ENCODE measurements at places on chromosomes 5 and 9.

DNA sequence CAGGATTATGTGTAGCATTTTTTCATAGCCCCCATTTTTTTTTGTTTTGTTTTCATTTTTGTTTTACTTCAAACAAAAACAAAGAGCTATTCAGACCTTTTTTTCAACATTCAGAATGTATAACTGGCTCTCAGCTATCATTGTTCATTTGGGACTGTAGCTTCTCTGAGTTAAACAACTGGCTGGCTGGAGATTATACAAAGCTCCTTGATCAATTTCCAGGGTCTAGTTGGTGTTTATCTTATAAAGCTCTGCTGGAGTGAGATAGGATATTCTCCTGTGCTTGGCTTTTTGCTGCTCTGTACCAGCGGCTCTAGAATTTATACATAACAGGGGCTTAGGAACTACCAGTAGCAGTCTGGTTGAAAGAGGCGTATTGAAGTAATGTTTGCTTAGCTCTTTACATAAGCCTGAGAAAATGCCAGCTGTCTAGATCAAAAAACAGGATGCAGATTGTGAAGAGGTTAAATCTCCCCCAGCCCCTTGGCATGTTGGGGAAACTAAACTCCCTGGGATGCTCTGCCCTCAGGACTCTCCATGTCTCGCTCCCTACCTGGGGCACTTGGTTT is 15.2 kb downstream of the GARNL3 start:
- no peak for DNase-seq

- no peak for DNase-seq
Observed at GRCh38 chr9:10703139-10703538, 90.3 kb upstream of the PTPRD start.

DNA sequence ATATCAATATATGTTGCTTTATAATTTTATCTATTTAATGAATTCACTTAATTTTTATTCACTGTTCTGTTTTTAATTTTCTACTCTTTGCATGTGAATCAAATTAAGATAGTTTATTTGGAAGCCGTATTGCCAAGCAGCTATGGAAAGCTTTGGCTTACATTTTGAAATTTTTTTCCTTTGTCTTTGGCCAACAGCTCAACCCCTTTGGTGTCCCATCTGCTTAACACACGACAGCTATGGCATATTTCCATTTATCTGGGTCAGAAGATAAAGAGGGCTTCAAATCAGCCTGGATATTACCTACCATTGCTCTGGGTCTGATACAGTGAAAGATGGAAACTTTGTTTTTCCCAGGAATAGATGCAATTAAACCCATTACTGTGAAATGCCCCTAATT is 201.0 kb downstream of the WDR70 start:
- DNase-seq = no peak

- DNase-seq = no peak
Observed at GRCh38 chr5:135671052-135671705, 92.4 kb upstream of the CXCL14 start.

DNA sequence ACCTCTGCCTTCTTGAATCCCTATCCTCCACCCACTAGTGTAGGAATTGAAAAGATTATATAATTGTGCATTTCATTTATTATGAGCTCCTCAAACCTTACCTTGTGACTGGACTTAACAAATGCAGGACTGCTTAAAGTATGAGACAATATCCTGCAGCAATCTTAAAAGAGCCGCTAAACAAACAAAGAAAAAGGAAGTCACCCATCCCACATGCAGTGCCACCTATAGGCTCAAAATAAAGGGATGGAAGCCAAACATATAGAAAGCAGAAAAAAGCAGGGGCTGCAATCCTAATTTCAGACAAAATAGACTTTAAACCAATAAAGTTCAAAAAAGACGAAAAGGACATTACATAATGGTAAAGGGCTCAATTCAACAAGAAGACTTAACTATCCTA is 8.7 kb downstream of the PCAT7 start:
- DNase-seq = no peak

- no peak for DNase-seq
Observed at GRCh38 chr5:21774801-21775200, 1078.3 kb downstream of the CDH12 start.

GRCh38 chr5:139117342-139117884 is 80.8 kb downstream of the SIL1 start:
- no peak for DNase-seq

DNA sequence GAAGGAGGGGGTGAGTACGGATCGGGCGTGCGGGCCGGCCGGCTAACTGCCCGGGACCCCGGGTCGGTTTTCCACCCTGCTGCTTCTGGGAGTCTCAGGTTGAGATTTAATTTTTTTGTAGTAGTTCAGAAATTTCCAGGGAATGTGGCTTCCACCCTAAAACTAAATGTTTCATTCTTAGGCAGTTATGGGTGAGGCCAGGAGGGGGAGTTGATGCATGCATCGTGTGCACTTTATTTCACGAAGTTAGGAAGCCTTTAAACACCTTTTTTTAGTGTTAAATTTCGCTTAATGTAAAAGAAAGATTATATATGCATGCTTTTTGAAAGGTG is 905 bp downstream of the CDK9 start:
- no peak for DNase-seq

DNA sequence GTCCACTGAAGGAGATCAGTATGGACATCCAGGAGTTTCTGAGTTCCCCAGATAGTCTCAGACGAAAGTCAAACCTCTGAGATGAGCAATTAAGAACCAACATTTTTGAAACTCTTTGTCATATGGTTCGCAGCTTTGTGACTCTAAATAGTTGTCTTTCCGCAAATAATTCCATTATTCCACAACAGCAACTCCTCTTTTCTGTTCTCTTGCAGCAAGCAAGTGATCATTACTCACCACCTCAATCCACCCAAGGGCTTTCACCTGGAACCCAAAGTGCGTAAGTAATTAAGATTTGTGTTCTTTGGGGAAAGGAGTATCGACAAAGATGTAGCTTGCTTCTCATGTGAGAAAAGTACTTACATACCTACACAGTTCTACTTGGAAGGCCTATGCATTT is 15.6 kb downstream of the MTX3 start:
- no peak for DNase-seq

- DNase-seq = no peak
Observed at GRCh38 chr9:97711223-97711626, 14.1 kb upstream of the XPA start.

DNA sequence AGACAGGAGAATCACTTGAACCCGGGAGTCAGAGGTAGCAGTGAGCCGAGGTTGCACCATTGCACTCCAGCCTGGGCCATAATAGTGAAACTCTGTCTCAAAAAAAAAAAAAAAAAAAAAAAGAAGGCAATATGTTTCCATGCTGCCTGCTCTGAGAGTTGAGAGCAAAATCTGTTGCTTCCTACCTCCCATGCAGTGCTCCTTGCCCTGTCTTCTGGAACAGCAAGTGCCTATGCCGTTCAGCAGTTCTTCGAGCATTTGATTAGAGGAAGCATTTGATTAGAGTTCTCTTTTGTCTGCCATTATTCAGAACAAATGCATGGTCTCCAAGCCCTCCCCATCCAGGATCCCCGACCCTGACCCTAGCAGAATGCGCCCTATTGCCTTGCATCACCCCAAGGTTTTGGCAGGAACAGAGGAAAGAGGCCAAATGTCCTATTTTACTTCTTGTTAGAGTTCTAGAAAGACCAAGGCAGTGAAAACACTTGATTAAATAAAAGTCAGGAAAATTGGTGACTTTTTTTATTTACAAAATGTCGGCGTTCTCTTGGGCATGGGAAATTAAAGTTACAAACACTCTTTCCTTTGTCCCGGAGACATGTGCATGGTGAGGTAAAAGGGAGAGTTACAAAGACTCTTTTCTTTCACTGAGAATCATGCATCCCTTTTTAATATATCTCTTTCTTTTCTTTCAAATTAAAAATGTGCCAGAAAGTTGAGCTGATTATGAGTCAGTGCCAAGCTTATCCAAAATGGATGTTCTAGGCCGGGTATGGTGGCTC is 27.8 kb upstream of the FSD1L start:
- DNase-seq = no peak

DNA sequence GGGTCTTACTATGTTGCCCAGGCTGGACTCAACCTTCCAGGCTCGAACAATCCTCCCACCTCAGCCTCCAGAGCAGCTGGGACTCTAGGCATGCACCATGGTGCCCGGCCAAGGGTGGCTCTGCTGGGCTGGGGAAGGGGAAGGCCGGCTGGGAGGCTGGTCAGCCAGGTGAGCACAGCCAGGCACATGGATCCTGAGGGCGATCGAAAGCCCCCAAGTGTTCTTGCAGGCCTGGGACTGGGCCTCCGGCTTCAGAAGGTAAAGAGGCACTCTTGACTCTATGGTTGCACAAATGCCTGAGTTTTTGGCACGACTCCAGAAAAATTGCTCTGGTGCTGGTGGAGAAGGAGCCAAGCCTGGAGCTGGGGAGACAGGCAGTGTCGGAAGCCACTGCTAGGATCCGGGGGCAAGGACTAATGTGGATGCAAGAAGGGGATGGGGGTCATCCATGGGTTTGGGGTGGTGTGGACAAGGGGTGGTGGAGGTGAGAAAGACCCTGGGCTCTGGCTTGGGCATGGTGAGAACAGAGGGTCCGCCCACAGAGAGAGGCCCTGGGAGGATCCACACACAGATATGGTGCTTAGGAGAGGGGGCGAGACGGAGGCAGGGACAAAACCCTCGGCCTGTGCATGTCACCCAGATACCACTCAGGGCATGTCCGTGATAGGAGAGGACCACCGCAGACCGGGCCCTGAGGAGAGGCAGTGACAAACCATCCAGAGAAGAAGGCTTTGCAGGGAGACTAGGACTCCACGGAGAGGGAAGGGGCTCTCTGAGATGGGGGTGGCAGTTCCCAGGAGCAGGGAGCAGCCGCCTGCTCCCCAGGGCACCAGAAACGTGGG is 51.1 kb upstream of the COL5A1 start:
- no peak for DNase-seq

GRCh38 chr9:103734471-103734870 is 359.6 kb upstream of the SMC2 start:
- no peak for DNase-seq

DNA sequence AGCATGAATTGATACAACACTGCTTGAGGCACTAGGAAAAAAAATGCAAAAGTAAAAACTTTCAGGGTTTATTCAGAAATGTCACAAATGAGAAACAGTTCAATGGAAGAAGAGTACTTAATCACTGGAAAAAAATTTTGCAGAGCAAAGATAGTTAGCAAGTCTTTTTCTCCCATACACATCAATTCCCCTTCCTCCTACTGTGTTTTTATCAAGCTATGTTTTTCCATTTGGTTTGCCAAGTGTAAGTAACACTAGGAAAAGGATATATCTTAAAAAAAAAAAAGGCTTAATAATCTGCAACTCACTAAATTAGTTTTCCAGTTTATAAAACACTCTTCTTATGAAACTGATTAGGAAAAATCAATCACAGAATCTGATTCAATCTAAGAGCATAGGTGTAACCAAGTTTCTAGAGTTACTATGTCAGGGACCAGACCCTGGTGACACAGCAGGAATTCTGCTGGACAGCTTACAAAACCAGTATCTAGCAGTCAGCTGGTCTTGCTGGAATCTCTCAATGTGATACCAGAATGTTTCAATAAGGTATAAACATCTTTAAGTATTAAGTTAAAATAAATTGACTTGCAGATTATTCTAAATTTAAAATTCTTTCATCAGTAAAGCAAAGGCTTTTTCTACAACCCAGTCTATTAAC is 34.7 kb downstream of the RNF145 start:
- no peak for DNase-seq

- DNase-seq = no peak
Observed at GRCh38 chr5:127969002-127969401, 114.6 kb upstream of the SLC12A2 start.

DNA sequence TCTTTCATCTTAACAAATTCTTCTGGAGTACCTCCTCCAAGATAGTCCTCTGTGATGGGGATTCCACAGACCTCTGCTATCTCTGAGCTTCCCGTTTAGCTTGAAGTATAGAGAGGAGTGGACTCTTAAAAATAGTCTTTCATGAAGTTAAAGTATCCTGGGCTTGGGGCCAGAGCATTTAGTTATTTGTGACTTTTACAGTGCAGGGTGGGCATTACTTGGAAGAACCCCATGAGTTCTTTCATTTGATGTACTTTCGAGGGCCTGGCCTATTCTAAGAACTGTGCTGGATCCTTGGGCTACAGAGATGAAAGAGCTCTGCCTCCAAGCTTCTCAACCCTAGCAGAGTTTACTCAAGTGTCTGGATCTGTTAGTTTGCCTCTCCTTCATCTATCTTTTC is 131.5 kb downstream of the ZSWIM6 start:
- DNase-seq = no peak

GRCh38 chr5:63774939-63775338 is 187.3 kb downstream of the HTR1A start:
- DNase-seq = no peak

- DNase-seq = no peak
Observed at GRCh38 chr5:159463590-159464321, 133.5 kb upstream of the IL12B start.

DNA sequence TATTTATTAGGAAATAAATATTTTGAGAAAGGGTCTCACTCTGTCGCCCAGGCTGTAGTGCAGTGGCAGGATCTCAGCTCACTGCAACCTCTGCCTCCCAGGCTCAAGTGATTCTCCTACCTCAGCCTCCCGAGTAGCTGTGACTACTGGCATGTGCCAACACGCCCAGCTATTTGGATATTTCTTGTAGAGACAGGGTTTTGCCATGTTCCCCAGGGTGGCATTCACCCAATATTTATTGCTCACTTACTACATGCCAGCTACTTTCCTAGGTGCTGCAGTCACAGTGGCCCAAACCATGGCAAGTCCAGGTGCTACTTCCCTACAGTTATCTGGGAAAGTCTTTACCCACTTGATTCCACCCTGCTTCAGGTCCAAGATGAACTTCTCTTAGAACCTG is 8.3 kb upstream of the MED7 start:
- DNase-seq = no peak

All from stimulated activated CD8-positive, alpha-beta memory T cell treated with anti-CD3 and anti-CD28 coated beads, Interleukin-2, amount 100 ng/mL, for 1 hour (primary cell).